ENCODE measurements at places on chromosomes 5 and 9.

DNA sequence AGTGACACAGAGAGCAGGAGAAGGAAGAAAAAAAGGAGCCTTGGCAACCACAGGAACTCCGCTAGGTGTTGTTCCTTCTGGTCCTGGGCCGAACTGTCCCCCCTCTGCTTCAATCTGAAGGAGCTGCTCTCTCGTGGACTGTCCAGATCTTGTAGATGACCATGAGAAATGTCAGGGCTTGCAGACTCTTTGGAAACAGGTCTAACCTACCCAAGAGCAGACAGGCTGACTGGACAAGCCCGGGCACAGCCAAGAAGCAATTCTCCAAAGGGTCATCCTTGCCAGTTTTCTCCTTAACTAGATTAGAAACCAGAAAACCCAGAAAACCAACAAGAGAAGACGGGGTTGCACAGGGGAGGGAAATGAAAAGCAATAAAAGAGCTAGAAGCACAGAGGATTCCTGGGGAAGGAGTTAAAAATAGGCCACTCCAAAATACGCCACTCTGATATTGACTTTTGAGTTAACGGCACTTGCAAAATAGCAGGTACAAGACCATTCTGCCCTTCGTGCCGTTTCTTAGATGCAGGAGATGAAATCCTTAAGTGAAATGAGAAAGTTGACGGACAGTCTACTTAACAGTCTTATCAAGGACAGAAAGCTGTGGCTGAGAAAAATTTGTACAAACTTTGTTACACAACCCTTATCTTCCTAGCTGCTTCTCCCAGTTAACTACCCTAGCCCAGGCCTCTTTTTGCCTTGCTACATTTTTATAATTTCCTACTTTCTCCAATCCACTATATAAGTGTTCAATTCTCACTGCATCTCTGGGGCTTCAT lies 5.8 kb downstream of the GCNT4 start:
- DNase-seq, result no peak

DNA sequence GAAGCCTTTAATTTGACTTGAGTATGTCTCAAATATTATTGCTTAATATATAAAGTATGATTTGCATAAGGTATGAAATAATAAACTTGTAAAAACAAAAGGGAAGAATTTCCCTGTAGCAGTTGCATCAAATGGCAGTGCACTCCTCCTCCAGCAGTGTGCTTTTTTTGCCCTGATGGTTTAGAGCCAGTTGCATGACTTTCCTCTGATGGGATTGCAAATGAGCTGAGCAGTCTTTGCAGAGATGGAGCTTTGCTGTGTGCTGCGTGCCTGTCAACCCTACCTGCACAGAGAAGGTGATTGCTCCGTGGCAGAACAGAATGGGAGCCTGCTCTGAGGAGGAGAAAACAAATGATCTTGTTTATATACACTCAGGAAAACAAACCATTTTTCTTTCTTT lies 22.7 kb upstream of the CATSPER3 start:
- DNase-seq, result no peak

DNA sequence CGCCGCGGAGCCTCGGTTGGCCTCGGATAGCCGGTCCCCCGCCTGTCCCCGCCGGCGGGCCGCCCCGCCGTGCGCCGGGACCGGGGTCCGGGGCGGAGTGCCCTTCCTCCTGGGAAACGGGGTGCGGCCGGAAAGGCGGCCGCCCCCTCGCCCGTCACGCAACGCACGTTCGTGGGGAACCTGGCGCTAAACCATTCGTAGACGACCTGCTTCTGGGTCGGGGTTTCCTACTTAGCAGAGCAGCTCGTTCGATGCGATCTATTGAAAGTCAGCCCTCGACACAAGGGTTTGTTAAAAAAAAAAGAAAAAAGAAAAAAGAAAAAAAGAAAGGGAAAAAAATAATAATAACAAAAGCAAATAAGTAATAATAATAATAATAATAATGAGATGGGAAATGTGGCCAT lies 112.8 kb downstream of the GCNT1 start:
- no peak for DNase-seq

DNA sequence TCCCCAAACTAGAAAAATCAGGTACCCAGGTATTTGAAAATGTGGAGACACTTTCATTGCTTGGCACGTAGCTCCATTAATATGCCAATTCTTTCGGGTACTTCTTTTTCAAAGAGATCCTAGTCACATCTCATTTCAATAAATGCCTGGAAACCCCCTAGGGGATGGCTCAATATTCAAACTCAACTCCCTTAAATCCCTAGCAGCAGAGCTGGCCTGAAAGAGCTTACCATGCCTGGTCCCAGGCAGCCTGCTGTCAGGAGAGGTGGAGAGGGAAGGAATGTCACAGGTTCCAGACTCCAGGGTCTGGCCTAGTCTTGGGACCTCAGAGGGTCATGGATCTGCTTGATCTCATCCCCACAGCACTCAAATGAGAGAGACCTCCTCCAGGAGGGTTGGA lies 187.1 kb downstream of the SPOCK1 start:
- no peak for DNase-seq

- DNase-seq, result no peak
Observed at GRCh38 chr9:76067696-76068095, 177.2 kb downstream of the PCSK5 start.
